ENCODE measurements at places on chromosomes 6 and 20. TPM values are rescaled to one million over a fixed set of nuclear protein-coding genes. Genes with fewer than 3 reads are reported as not detected.
A peak's percentile ranks its signal among the peaks of the same experiment; 100 is the strongest.

DNA sequence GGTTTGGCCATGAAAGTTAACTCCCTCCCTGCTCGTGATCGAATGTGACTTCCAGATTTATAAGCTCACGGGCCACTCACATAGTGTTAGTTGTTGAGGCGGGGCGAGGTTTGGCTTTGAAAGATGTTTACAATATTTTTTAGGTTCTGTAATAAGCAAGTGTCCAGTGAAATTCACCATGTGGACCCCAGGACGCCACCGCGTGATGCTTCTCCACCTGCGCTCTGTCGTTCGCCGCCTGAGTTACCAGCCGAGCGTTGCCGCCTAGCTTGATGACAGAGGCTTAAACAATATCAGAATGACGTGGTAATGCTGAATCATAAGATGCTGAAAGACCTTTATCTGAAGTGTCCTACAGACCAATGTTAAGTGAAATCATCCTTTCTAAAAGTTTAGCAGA is 241.0 kb downstream of the MYLK4 start:
- peak; percentile 24 for DNase-seq

DNA sequence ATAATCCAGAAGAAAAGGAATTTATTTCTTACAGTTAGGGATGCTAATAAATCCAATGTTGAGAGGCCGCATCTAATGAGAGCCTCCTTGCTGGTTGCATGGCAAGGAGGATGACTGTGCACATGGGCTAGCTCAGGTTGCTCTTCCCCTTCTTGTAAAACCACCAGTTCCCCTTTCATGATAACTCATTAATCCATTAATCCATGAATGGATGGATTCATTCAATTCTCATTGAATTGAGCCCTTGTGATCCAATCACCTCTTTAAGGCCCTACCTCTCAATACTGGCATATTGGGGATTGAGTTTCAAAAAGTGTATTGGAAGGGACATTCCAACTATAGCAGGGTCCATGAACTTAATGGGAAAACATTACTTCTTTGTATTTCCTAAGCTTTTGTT is 149.5 kb downstream of the BMP2 start:
- DNase-seq, result no peak

The LCA5 gene
- polyA plus RNA-seq, result 4.9 TPM

- DNase-seq, result no peak
Observed at GRCh38 chr6:12804952-12805645, 88.5 kb downstream of the PHACTR1 start.

The SLC22A23 gene
- 3.3 TPM for polyA plus RNA-seq

DNA sequence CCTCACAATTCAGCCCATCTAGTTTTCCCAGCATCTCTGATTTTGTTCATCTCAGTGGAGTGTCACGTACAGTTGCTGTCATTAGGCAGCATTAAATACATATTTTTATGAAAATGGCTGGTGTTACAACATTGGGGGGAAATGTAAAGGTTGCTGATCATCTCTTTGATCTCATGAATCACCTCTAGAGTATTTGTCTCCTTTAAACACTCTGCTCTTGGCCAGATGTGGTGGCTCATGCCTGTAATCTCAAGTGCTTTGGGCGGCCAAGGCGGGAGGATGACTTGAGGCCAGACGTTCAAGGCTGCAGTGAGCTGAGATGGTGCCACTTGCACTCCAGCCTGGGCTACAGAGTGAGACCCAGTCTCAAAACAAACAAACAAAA is 128.1 kb downstream of the IPCEF1 start:
- DNase-seq, result no peak

The PRL gene
- polyA plus RNA-seq, result 0.52 TPM

The PACRG gene
- 1.9 TPM for polyA plus RNA-seq

GRCh38 chr6:163437466-163437865 is 22.9 kb downstream of the QKI start:
- no peak for DNase-seq

DNA sequence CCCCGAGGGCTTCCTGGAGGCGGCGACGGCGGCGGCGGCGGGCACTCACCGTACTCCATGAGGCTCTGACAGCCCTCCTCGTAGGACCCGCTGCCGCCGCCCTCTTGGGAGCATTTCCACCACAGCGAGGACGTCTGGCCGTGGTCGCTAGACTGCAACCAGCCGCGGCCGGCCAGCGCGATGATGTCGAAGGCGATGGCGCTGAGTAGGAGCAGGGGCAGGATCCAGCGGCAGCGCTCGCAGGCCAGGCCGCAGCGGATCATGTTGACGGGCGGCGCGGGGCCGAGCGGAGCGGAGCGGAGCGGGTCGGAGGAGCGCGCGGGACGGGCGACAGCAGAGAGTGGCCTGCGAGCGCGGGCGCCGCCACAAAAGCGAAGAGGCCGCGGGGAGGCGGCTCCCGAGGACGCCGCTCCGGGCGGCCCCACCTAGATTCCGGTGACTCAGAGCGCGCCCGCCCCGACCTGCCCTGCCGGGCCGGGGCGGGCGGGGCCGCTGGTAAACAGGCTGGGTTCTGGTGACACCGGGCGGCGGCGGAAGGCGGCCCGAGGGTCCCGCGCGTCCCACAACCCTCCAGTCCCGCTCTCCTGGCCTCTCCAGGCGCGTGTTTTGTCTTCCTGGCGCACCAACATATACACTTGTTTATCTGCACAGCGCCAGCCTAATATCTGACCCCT is at the start of gene PERP:
PERP (minus strand) TSS at position 342 of the 674 bp plus-strand sequence; CDS start at position 263, 79 bp downstream.
- DNase-seq, result peak; percentile 41

GRCh38 chr20:57409672-57410397 is 18.6 kb downstream of the RBM38 start:
- DNase-seq, result no peak

The GATA5 gene
- 0.06 TPM for polyA plus RNA-seq

- DNase-seq, result no peak
Observed at GRCh38 chr20:60851826-60852704, 400.0 kb upstream of the CDH4 start.

DNA sequence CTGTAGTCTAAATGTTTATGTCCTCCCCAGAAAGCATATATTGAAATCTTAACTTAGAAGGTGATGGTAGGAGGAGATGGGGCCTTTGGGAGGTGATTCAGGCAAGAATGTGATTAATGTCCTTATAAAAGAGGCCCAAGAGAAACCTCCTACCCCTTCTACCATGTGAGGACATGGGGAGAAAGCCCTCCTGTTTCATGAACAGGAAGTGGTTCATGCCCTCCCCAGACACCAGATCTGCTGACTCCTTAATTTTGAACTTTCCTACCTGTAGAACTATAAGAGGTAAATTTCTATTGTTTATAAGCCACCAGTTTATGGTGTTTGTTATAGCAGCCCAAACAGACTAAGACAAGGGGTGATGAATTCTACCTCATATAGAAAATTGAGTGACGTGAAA is 8.7 kb upstream of the ECT2L start:
- DNase-seq, result no peak

The FOXC1 gene
- polyA plus RNA-seq, result 3.4 TPM

- no peak for DNase-seq
Observed at GRCh38 chr6:150363733-150364132, 5.1 kb upstream of the IYD start.

The FGD2 gene
- 4.0 TPM for polyA plus RNA-seq

GRCh38 chr6:144378437-144378836 is 93.3 kb downstream of the UTRN start:
- DNase-seq, result no peak

The PRSS35 gene
- polyA plus RNA-seq, result 27.6 TPM

DNA sequence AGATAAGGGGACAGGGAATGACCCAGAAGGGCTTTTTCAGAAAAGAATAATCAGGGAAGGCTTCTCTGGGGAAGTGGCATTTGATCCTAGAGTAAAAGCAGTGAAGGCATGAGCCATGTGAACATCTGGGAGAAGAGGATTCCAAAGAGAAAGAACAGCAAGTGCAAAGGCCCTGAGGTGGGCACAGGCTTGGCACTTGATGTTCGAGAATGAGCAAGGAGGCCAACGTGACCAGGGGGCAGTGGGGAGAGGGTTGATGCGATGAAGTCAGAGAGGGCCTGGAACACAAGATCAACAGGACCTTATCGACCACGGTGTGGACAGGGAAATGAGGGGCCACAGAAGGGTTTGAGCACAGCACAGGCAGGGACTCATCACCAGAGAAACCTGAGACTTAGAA is 5.8 kb downstream of the GRM4 start:
- DNase-seq, result no peak

The MOXD1 gene
- polyA plus RNA-seq, result 6.8 TPM

GRCh38 chr6:143179096-143179495 is 118.4 kb downstream of the AIG1 start:
- no peak for DNase-seq

The RNF182 gene
- polyA plus RNA-seq, result 0.74 TPM

GRCh38 chr6:154485815-154486214 is 24.7 kb downstream of the CNKSR3 start:
- DNase-seq, result no peak

The RNF114 gene
- 37.0 TPM for polyA plus RNA-seq

The GABRR1 gene
- 0.80 TPM for polyA plus RNA-seq

- DNase-seq, result no peak
Observed at GRCh38 chr6:46016063-46016608, 476 bp upstream of the CLIC5 start.

The RSPO4 gene
- polyA plus RNA-seq, result 0.28 TPM

Data from muscle of leg (tissue), 16 donors.